Thymus (tissue), 14 donors: ENCODE measurements at places on chromosomes 12 and 14. TPM values are rescaled to one million over a fixed set of nuclear protein-coding genes. Genes with fewer than 3 reads are reported as not detected.

GRCh38 chr12:12202747-12203146 lies 64.1 kb downstream of the LRP6 start:
- no peak overlapping the region for H3K27ac ChIP-seq
- no peaks in the 10 kb centered on the region for H3K36me3 ChIP-seq
- H3K4me1 ChIP-seq = no peaks in the 10 kb centered on the region
- H3K4me3 ChIP-seq = no peak overlapping the region
- DNase-seq = no peak
- H3K27me3 ChIP-seq = no peaks in the 10 kb centered on the region

DNA sequence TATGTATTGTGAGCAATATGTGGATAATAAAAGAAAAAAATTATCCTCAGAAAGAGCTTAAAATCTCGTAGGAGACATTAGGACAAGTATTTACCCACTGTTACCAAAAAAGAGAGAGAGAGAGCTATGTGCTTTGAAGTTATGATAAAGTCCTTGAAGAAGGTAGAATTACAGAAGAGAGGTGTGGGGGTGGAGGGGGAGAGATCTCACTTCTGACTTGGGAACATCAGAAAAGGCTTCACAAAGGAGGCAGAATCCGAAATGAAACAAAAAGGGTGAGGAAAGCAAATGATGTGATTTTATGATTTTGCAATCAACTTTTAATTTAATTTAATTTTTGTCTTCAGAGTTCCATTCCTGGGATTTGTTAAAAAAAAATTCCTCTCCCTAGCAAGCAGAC lies 311.8 kb upstream of the ATP2B1 start:
- no peaks in the 10 kb centered on the region for H3K27me3 ChIP-seq
- no peaks in the 10 kb centered on the region for H3K4me1 ChIP-seq
- no peak overlapping the region for H3K4me3 ChIP-seq
- no peak overlapping the region for H3K27ac ChIP-seq
- DNase-seq = no peak

DNA sequence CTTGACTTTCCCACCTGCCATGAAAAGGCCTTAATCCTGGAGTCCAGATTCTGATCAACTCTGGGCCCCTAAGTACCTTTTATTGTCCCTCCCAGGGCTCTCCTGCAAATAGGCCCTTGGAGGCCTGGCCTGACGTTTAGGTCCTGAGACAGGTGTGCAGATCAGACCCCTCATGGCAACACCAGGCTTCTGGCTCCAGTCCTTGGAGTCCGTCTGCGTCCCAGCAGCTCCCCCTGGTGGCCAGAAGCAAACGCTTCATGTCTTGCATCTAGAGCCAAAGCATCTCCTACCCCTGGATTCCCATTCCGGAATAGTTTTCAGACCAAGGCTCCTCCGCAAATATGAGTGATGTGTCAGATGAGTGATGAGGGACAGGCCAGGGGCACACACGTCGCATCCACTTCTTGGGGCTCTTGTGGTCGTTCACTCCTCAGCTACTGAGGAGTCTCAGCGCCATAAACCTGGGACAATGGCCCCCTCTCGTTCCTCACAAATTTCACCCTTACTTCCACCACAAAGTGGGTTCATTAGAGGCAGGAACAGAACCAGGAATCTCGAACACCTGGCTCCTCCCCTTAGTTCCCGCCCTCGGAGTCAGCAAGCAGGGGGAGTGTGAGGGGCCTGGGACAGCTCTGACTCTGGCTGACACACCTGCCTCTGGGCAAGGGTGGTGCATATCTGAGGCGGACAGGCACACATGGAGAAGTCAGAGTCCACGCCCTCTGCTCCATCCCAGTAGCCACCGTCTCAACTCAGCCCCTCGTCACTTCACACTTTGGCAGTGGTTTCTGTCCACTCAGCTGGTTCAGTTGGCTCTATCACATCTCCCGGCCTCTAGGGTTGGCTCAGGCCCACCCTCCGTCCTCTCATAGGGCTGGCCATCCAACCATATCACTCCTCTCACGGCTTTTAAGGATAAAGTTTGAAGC lies 77.9 kb upstream of the PWP1 start:
- H3K27ac ChIP-seq = no peak overlapping the region
- H3K36me3 ChIP-seq = peaks cover 3% of the 10 kb centered on the region
- DNase-seq = peak; percentile 59
- no peak overlapping the region for H3K4me3 ChIP-seq
- H3K27me3 ChIP-seq = no peaks in the 10 kb centered on the region

CRY1 gene
- 19.9 TPM for total RNA-seq

RNF212B gene
- 0.05 TPM for total RNA-seq

NGB gene
- total RNA-seq = 0.14 TPM
